ENCODE measurements at places on chromosomes 7 and 10. TPM values are rescaled to one million over a fixed set of nuclear protein-coding genes. Genes with fewer than 3 reads are reported as not detected.

Gene PRKCQ
- 2.5 TPM for total RNA-seq

Gene CTNNA3
- 18.3 TPM for total RNA-seq

GRCh38 chr7:50069613-50070012 lies 23.4 kb downstream of the ZPBP start:
- no peaks in the 10 kb centered on the region for H3K36me3 ChIP-seq
- DNase-seq, result no peak
- H3K4me1 ChIP-seq, result no peaks in the 10 kb centered on the region
- H3K27me3 ChIP-seq, result no peaks in the 10 kb centered on the region
- H3K27ac ChIP-seq, result no peak overlapping the region

- no peaks in the 10 kb centered on the region for H3K4me1 ChIP-seq
- H3K27me3 ChIP-seq, result no peaks in the 10 kb centered on the region
- H3K4me3 ChIP-seq, result no peak overlapping the region
Observed at GRCh38 chr7:50832744-50833143, 50.0 kb upstream of the GRB10 start.

DNA sequence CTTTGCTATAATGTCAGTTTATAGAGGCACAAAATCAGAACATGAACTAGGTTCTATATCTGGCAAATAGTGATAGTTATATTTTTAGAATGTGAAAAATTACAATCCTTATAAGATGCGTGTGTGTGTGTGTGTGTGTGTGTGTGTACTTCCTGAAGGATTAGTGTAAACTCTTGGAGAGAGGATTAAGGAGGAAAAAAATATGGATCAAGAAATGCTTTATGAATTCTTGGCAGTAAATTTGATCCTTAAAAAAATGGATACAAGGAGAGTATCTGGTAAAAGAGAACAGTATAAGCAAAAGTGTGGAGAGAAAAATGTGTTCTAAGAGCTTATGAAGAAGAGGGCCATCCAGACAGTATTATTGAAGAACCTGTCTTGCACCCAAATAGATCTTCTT lies 484.3 kb downstream of the ADRA2A start:
- DNase-seq, result no peak
- no peaks in the 10 kb centered on the region for H3K27me3 ChIP-seq
- no peaks in the 10 kb centered on the region for H3K36me3 ChIP-seq

DNA sequence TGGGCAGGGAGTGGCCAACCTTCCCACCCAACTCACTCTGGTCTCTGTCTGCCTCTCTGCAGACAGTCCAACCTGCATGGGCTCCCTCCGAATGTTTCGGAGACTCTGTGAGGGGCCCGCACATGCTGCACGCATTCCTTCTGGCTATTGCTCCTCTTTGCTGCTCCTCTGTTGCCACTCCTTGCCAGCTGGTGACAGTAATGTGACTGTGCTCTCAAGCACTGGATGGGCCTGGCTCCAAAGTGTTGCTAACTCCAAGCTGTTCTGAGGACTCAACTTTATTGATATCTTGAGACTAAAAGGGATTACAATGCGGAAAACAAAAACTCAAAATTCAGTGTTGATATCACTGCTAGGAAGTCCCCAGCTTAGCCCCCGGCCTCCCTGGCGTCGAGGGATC lies 105.4 kb upstream of the KIF5B start:
- H3K27me3 ChIP-seq, result no peaks in the 10 kb centered on the region
- no peaks in the 10 kb centered on the region for H3K4me1 ChIP-seq
- DNase-seq, result no peak
- no peak overlapping the region for H3K27ac ChIP-seq

GRCh38 chr7:64098-64915 lies 128.1 kb upstream of the FAM20C start:
- no peaks in the 10 kb centered on the region for H3K27me3 ChIP-seq
- H3K4me3 ChIP-seq, result no peak overlapping the region
- H3K36me3 ChIP-seq, result no peaks in the 10 kb centered on the region
- peaks cover 4% of the 10 kb centered on the region for H3K4me1 ChIP-seq
- H3K27ac ChIP-seq, result no peak overlapping the region

Gene AGR3
- not detected for total RNA-seq

Gene KLF6
- 30.8 TPM for total RNA-seq

Gene MYO3A
- 8.7 TPM for total RNA-seq

DNA sequence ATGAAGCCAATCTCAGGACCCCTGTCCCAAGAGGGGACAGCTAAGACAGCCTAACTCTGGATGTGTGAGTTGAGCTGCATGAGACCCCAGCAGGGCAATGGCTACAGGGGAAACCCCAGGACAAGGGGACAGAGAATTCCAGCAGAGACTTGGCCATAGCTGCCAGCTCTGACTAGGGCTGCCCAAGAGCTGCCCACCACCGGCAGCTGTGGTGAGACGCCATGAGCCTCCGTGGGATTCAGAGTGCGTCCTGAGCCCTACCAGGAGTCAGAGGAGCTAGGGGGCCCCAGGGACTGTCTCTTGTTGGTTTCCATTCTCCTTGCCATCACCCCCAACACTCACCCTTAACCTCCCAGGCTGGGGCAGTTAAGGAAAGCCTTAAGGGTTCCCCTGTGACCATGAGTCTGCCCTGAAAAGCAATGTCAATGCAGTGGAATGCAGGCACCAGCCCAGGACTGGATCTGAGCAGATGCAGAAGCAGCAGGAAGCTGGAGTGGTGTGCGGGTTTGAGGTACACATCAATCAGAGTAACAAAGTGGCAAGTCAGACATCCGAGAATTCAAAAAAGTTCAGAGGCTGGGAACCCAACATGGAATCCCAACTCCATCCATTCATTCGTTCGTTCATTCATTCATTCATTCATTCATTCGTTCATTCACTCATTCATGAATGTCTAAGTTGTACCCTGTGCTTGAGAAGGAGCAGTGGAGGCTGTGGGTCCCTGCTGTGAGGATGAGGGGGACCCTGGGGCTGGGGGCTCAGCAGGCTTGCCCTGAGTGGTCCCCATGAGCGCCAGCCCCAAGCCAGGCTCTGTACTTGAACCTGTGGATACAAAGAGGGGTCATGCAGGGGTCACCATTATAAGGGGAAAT lies 52.9 kb downstream of the C10orf120 start:
- no peaks in the 10 kb centered on the region for H3K36me3 ChIP-seq
- no peaks in the 10 kb centered on the region for H3K4me1 ChIP-seq
- H3K27me3 ChIP-seq, result no peaks in the 10 kb centered on the region
- no peak for DNase-seq
- H3K27ac ChIP-seq, result no peak overlapping the region

GRCh38 chr10:29517352-29517923 lies 117.3 kb downstream of the SVIL start:
- H3K27me3 ChIP-seq, result no peaks in the 10 kb centered on the region
- no peak overlapping the region for H3K4me3 ChIP-seq
- H3K4me1 ChIP-seq, result no peaks in the 10 kb centered on the region
- no peak overlapping the region for H3K27ac ChIP-seq

Gene MALRD1
- 26.7 TPM for total RNA-seq

DNA sequence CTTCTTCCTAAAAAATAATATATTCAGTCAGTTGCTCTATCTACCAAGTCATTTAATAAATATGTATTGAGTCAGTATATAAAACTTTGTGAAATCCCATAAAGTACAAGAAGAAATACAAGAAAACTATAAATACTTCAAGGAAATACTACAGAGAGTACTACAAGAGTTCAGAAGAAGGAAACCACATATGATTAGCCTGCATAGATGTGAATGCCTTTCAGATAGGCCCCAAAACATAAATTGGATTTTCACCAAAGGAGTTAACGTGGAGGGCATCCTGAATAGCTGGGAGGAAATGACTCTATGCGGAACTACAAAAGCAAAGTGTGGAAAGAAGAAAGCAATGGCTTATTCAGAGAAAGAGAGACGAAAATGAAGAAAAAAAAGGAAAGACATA lies 120.1 kb downstream of the LRRN3 start:
- no peaks in the 10 kb centered on the region for H3K4me1 ChIP-seq
- DNase-seq, result no peak
- H3K36me3 ChIP-seq, result no peaks in the 10 kb centered on the region

- no peak for DNase-seq
- H3K27ac ChIP-seq, result no peak overlapping the region
- H3K36me3 ChIP-seq, result no peaks in the 10 kb centered on the region
- no peaks in the 10 kb centered on the region for H3K27me3 ChIP-seq
Observed at GRCh38 chr10:26843736-26844135, 17.0 kb downstream of the ABI1 start.

GRCh38 chr7:27700501-27700900 lies 37.8 kb upstream of the HIBADH start:
- H3K36me3 ChIP-seq, result no peaks in the 10 kb centered on the region
- H3K4me3 ChIP-seq, result no peak overlapping the region
- H3K27ac ChIP-seq, result no peak overlapping the region
- H3K4me1 ChIP-seq, result peaks cover 3% of the 10 kb centered on the region
- no peaks in the 10 kb centered on the region for H3K27me3 ChIP-seq

DNA sequence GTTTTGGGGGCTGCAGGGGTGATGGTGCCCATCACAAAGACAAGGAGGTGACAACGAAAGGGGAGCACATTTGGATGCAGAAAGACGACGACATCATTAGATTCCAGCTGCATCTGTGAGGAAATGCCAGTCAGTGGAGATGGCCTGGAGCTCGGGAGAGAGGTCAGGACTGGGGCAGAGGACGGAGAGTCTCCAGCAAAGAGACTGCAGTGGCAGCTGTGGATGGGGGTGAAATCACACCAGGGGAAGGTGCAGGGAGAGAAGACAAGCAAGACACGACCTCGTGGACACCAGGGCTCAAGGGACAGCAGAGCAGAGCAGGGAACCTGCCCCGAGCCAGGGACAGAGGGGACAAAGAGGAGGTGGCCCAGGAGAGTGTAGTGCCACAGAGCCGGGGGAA lies 203.4 kb downstream of the PRPF18 start:
- H3K4me1 ChIP-seq, result peaks cover 3% of the 10 kb centered on the region
- no peak overlapping the region for H3K27ac ChIP-seq
- no peaks in the 10 kb centered on the region for H3K27me3 ChIP-seq
- no peak overlapping the region for H3K4me3 ChIP-seq

Gene IGF2BP3
- 36.0 TPM for total RNA-seq

GRCh38 chr10:107059068-107059804 lies 105.3 kb downstream of the SORCS1 start:
- no peaks in the 10 kb centered on the region for H3K27me3 ChIP-seq
- no peaks in the 10 kb centered on the region for H3K4me1 ChIP-seq
- peak; percentile 53 for DNase-seq
- no peaks in the 10 kb centered on the region for H3K36me3 ChIP-seq
- H3K4me3 ChIP-seq, result no peak overlapping the region
- H3K27ac ChIP-seq, result peak overlapping the region; percentile 60

DNA sequence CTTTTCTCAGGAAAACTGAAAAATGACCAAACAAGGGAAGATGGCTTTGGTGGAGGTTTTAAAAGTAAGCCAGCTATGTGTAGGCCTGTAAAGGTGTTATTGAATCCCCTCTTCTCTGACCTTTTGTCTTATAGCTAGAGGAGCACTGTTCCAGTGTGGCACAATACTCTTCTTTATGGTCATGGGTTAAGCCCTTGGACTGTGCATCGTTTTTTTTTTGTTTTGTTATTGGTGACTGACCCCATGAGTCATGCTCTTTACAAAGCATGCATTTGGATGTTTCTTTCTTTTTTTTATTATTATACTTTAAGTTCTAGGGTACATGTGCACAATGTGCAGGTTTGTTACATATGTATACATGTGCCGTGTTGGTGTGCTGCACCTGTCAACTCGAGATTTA lies 19.6 kb upstream of the FAM25A start:
- no peak overlapping the region for H3K27ac ChIP-seq
- H3K4me3 ChIP-seq, result no peak overlapping the region

Gene AKR1C1
- total RNA-seq, result 26.3 TPM

Gene TUBB8
- 0.63 TPM for total RNA-seq

DNA sequence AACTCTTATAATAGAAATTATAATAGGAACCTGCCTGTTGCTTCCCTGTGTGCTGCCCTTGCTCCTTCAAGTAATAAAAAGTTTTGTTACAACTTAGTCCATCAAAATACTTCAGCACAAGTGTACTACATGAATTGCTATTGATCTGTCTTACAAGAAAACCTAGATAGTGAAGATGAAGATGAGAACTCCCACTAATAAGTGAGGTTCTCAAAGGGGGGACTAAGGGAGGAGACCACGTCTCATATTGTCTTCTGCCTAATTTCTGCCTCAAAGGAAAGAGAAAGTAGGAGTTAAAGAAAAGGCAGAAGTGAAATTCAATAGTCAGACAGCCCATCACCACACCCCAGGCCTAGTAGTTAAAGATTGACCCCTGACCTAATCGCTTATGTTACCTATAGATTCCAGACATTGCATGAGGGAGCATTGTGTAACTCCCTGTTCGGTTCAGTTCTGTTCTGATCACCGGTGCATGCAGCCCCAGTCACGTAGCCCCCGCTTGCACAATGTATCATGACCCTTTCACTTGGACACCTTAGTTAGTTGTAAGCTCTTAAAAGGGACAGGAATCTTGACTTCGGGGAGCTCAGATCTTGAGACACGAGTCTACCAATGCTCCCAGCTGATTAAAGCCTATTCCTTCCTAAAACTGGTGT lies 18.2 kb upstream of the CHST3 start:
- H3K36me3 ChIP-seq, result no peaks in the 10 kb centered on the region
- H3K27ac ChIP-seq, result no peak overlapping the region
- no peak for DNase-seq
- no peak overlapping the region for H3K4me3 ChIP-seq

DNA sequence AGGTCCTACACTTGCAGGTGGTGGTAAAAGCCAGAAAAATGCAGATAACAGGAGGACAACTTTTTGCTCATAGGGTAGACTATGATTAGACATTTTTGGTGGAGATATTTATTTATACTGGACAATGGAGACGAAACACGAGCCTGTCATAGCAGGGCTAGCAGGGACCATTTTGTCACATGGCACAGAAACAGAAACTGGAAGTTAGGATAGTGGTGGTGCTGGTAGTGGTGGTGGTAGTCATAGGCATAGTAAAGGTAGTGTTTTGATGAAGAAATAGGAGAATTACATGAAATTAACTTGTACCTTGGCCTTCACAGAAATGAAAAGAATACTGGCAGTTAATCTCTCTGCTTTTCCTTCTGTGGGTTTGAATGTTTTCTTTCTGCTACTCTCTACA lies 8.8 kb upstream of the MGAM start:
- H3K36me3 ChIP-seq, result no peaks in the 10 kb centered on the region
- H3K27me3 ChIP-seq, result no peaks in the 10 kb centered on the region
- H3K27ac ChIP-seq, result no peak overlapping the region
- H3K4me1 ChIP-seq, result no peaks in the 10 kb centered on the region
- DNase-seq, result no peak

GRCh38 chr10:120741396-120741795 lies 109.8 kb upstream of the WDR11 start:
- no peaks in the 10 kb centered on the region for H3K36me3 ChIP-seq
- no peak overlapping the region for H3K4me3 ChIP-seq
- no peak overlapping the region for H3K27ac ChIP-seq
- no peaks in the 10 kb centered on the region for H3K4me1 ChIP-seq
- H3K27me3 ChIP-seq, result no peaks in the 10 kb centered on the region

All from testis (tissue), 5 donors.